ENCODE measurements at places on chromosomes 16 and 17. TPM values are rescaled to one million over a fixed set of nuclear protein-coding genes. Genes with fewer than 3 reads are reported as not detected.

GRCh38 chr17:49407086-49407485 lies 7.6 kb downstream of the PHB1 start:
- no peak for DNase-seq

TMEM88 gene
- total RNA-seq = 1.8 TPM

DNA sequence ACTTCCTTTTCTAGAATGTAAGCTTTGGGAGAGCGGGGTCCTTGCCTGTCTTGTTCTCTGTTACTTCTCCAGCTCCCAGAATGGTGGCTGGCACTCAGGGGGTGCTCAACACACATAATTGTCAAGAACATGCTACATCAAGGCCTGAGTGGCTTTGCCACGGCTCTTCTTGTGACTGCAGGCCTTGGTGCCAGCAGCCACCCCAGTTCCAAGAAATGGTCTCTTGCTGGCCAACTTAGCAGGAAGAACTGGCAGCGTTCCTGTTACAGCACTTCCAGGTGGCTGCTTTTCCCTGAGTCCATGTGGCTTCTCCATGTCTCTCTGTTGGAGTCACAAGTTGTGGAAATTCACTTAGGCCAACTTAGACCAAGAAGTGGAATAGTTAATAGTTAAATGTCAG lies 36.1 kb downstream of the PRKCB start:
- no peak for DNase-seq

GRCh38 chr17:72603420-72604242 lies 482.8 kb downstream of the SOX9 start:
- peak; percentile 41 for DNase-seq

- no peak for DNase-seq
These were observed 144.6 kb upstream of the IRX6 start for GRCh38 chr16:55179411-55179810.

OR3A3 gene
- total RNA-seq = not detected

- DNase-seq = peak; percentile 85
These were observed 678 bp downstream of the CDR2L start for GRCh38 chr17:74987909-74988711.

DNA sequence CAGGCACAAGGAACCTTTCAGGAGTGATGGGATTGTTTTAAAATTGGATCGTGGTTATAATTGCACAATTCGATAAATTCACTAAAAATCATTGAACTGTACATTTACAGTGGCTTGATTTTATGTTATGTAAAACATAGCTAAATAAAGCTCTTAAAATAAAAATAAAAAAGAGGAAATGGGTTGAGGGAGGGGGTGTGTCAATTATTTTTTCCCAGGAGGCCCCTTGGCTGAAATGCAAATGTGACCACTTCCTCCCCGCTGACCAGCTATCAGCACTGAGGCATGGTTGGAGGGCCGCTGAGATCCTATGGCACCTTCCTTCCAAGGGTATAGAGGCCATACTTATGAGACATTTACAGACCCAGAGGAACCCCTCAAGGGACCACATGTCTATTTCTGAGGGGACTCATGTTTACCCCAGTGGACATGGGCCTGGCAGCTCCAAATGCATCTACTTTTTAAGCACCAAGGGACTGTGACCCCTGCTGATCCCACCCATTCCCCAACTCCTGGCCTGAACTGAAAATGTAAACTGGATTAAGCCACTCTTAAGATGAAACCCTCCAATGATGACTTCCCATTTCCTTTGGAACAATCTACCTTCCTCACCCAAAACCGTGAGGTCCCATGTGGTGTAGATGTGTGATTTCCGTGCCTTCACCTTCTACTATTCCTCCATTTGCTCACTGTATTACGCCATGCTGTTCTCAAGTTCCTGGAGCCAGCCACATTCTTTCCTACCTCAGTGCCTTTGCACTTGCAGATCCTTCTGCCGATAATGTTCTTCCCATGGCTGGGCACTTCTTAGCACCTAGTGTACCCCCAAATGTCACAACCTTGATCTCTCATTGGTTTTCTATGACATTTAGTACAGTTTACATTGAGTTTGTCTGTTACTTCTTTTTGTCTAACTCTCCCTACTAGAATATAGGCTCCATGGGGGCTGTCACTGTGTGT lies 2.8 kb upstream of the IL21R start:
- no peak for DNase-seq

GRCh38 chr17:21173543-21173942 lies 40.4 kb downstream of the TMEM11 start:
- peak; percentile 86 for DNase-seq

MMP15 gene
- total RNA-seq = 53.2 TPM

SPATA2L gene
- total RNA-seq = 15.0 TPM

CLDN7 gene
- total RNA-seq = not detected

RFNG gene
- 42.7 TPM for total RNA-seq

- no peak for DNase-seq
These were observed 599.6 kb downstream of the TMEM114 start for GRCh38 chr16:7990626-7991260.

GRCh38 chr17:1882836-1883235 lies 53.0 kb downstream of the RPA1 start:
- peak; percentile 18 for DNase-seq

DNA sequence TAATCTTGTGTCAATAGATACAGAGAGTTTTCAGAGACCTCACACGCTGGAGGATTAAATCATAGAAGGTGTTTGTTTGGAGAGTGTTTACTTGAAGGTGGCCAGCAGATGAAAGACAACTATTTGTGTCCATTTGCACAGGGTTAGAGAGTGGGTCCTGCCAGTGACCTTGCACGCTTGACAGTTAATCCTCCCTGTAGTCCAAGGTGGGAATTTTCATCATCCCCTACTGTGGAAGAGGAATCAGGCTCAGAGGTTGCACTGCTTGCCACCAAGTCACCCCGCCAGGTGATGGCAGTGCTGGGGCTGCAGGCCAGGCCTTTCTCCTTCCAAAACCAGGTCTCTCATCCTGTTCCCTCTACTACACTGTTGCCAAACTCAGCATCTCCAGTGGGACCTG lies 12.3 kb downstream of the CDH1 start:
- DNase-seq = no peak

- DNase-seq = no peak
These were observed 65.7 kb downstream of the CEP112 start for GRCh38 chr17:66126231-66126630.

MKS1 gene
- 8.4 TPM for total RNA-seq

- DNase-seq = peak; percentile 88
These were observed 708.0 kb upstream of the SOX9 start for GRCh38 chr17:71412803-71413202.

DNA sequence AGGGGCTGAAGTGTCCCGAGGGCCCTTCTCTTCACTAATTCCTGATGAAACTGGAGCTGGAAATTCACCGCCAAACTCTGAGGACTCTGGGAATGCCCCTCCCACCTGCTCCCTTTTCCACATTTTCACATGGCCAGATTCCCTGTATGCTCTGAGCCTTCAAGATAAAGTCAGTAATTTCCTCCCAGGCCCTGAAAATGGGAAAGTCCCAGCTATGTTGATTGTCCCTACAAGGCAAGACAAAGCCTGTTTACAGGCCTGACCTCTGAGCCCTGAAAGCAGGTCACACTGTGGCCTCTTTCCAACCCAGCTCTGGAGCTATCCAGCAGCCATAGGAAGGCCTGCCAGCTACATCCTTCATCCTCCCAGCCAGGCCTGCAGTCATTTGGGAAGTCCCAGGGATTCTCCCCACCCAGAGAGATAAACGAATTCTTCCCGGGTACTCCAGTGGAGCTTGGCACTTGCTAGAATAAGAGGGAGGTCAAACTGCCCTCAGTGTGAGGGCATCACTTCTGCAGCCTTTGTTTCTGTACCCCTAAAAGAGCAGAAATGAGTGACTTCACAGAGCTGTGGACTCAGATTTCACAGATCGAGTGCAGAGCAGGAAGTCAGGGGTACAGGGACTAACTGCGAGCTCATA lies 19.6 kb upstream of the CCL2 start:
- no peak for DNase-seq

ATAD5 gene
- 0.52 TPM for total RNA-seq

- no peak for DNase-seq
These were observed 4.7 kb upstream of the CD2BP2 start for GRCh38 chr16:30359871-30360170.
